ENCODE measurements at places on chromosomes 2 and 18. TPM values are rescaled to one million over a fixed set of nuclear protein-coding genes. Genes with fewer than 3 reads are reported as not detected.

GRB14 gene
- total RNA-seq, result 3.9 TPM

ABHD1 gene
- not detected for total RNA-seq

MEIS1 gene
- total RNA-seq, result 24.1 TPM

PLA2R1 gene
- total RNA-seq, result 25.2 TPM

SCN7A gene
- total RNA-seq, result not detected

Data from pulmonary artery endothelial cell (primary cell).